Erythroblast (primary cell): ENCODE measurements at places on chromosomes 13 and 19.

- DNase-seq, result no peak
These were observed 84.3 kb upstream of the UBL3 start for GRCh38 chr13:29934531-29935308.

DNA sequence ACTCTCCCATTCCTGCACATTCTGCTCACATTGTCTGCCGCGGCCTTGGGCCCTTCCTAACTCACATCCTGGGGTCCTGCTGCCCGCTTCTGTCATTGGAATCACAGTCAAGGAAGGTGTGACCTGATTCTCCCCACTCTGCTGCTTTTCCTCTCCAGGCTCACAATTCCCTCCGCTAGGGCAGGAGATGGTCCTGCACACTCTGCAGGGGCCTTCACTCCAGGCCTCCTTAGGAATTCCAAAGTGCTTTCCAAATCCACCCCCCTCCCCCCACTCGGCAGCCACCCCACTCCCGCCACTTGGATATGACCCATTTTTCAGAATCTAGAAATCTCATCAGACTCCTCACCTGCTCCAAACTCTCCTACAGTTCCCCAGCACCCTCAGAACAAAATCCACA lies 3.1 kb upstream of the SLC5A5 start:
- DNase-seq, result no peak

- no peak for DNase-seq
These were observed 19.7 kb downstream of the ZC3H4 start for GRCh38 chr19:47093841-47094240.

- DNase-seq, result no peak
These were observed 141.9 kb downstream of the TEX29 start for GRCh38 chr13:111462221-111462764.

DNA sequence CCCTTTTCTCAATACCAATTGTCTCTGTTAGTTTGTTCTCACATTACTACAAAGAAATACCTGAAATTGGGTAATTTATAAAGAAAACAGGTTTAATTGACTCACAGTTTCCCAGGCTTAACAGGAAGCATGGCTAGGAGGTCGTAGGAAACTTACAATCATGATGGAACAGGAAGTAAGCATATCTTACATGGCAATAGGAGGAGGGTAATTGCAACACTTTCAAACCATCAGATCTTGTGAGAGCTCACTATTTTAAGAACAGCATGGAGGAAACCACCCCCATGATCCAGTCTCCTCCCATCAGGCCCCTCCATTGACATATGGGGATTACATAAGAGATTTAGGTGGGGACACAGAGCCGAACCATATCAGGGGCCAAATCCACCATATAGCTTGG lies 1210.1 kb upstream of the SPRY2 start:
- no peak for DNase-seq

DNA sequence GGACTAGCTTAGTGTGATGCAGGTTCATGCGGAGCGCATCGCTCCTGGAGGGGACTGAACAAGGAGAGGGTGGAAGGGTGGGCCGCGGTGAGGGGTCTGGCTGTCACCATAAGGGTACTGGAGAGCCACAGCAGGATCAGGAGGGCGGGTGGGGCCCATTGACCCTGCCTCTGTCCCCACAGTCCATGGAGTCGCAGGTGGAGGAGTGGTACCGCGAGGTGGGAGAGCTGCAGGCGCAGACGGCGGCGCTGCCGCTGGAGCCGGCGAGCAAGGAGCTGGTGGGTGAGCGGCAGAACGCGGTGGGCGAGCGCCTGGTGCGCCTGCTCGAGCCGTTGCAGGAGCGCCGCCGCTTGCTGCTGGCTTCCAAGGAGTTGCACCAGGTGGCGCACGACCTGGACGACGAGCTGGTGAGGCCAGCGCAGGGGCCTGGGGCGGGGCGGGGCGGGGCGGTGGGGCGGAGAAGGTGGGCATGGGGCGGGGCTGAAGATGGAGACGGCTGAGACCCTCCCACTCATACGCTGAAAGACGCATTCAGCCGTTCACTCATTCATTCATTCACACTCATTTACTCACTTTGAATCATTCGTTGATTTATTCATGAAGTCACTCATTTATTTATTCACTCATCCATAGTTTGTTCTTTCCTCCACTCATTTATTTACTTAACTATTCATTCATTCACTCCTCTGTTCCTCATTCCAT lies 27.5 kb upstream of the SHKBP1 start:
- peak; percentile 66 for DNase-seq

- no peak for DNase-seq
These were observed 1.2 kb downstream of the CD70 start for GRCh38 chr19:6589711-6590257.

DNA sequence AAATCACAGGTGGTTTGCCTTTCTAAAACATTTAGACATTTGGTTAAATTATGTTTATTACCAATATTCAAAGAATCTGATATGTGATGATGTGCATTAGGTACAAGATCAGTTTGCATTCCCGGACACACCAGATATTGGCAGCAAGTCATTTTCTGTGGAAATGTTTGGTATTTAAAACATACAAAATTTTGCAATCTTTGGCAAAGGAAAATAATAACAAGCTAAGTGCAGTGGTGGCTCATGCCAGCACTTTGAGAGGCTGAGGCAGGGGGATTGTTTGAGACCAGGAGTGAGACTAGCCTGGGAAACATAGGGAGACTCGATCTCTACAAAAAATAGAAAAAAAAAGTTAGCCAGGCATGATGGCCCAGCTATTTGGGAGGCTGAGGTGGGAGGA lies 29.1 kb upstream of the TSC22D1 start:
- no peak for DNase-seq

GRCh38 chr19:10052602-10053360 lies 33.3 kb upstream of the SHFL start:
- no peak for DNase-seq

- no peak for DNase-seq
These were observed 7.5 kb upstream of the MPV17L2 start for GRCh38 chr19:18185538-18185937.

DNA sequence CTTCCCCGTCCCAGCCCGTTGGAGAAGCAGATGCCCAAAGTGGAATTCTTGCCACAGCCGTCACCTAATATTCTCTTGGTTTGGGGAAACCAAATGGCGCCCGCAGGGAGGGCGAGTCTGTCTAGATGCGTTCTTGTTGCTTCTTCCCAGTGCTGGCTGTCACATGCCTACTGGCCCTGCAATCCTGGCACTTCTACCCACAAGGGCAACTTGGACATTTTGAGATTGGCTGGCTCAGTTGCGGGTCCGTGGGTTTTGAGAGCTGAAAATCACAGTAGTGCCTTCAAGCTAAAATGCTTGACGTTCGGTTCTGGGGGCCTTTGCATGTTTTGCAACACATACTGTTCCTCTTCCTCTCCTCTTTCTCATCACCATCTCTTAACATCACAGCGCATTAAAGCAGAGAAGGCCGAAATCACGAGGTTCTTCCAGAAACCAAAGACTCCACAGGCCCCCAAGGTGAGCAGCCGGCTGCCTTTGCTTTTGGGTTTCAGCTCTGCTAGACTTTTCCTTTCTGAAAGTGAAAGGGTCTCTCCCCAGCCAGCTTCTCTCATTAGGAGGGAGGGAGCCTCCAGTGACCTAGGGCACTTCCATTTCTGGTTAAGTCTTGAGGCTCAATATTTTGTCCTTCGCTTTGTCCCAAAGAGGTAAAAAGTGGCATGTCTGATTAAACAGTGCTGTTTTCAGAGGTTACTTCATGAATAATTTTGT lies 21.1 kb downstream of the CHAF1A start:
- DNase-seq, result no peak

DNA sequence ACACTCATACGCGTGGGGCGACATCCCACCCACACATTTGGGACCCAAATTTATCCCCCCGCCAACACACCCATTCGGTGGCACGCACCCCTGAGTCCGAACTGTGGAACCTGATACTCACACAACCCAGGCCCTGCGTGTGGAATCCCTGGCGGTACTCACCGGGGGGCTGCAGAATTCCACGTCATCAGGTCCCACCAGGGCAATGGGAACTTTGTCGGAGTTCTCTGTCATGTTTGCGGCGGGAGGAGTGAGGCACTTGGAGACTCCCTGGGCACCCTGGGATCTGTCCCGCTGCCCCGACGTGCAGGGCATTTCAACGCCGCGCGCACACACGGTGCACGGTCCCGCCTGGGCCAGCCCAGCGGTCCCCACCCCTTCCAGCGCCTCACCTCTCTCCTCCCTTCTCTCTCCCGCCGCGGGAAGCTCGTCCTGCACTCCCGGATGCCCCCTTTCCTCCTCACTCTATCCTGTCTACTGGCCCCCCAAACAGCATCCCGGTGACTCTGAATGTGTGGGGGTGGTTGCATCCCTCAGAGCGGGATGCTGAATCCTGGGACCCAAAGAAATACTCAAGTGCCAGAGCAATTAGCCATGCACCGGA lies at the start of gene CNMD:
CNMD (minus strand) TSS at position 353 of the 604 bp plus-strand sequence; CDS start at position 234, 119 bp downstream.
- DNase-seq, result no peak

- DNase-seq, result no peak
These were observed 1.8 kb downstream of the PIP5K1C start for GRCh38 chr19:3698386-3698950.

DNA sequence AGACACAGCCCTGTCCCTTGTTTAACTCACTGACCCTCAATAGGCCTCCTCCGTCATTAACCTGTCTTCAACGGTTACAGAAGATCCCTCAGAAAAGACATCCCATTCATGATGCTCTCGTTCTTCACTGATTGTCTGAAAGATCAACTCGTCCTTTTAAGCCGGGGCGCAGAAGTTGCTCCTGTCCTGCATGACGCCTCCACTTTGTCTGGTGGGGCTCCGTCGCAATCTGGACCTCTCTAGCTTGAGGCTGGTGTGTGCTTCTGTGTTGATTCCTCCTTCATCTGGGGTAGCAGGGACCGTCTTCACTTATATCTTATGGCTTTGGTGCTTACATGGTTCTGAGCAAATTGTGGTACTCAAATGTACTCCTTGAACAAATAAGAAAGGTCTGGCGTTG lies 766.0 kb upstream of the PCDH9 start:
- DNase-seq, result no peak

- no peak for DNase-seq
These were observed 118.9 kb upstream of the KL start for GRCh38 chr13:32897296-32897695.

- peak; percentile 62 for DNase-seq
These were observed 920 bp upstream of the TIMM13 start for GRCh38 chr19:2428321-2428690.

- DNase-seq, result no peak
These were observed 54.1 kb downstream of the PTPRS start for GRCh38 chr19:5286465-5287029.

GRCh38 chr13:41382431-41382830 lies 71.4 kb downstream of the NAA16 start:
- no peak for DNase-seq

- DNase-seq, result no peak
These were observed 1979.9 kb upstream of the PRR20A start for GRCh38 chr13:55160867-55161266.

DNA sequence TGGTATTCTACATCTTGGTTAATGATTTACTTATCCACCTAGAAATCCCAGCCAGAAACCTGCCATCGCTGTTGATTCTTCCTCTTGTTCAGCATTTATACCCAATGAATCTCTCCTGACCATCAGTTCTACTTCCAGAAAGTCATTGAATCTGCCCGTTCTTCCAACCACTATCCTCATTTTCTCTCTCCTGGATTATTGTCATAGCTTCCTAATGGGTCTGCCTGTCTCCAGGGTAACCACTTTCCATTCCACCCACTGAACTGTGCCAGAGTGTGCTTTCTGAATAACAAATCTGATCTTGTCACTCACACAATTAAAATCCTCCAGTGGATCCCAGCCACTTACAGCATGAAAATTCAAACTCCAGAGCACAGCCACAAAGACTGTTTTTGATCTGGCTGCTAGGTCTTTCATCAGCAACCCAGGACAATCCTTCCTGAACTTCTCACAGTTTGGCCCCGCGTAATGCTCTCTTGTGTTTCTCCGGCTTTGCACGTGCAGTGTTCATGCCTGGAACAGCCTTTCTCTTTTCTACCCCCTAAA lies 330.6 kb downstream of the SPRY2 start:
- DNase-seq, result no peak

- peak; percentile 93 for DNase-seq
These were observed 4.2 kb upstream of the DAND5 start for GRCh38 chr19:12965017-12965811.

- peak; percentile 96 for DNase-seq
These were observed at the start of gene GNG7 for GRCh38 chr19:2702170-2703076. Gene GNG7, minus strand, starts transcription at chr19:2702694. Its CDS starts 182,006 bp downstream, at chr19:2520688.

- no peak for DNase-seq
These were observed 6.9 kb downstream of the F10 start for GRCh38 chr13:113129480-113129879.

GRCh38 chr19:18135712-18136584 lies 17.0 kb upstream of the PIK3R2 start:
- no peak for DNase-seq

- no peak for DNase-seq
These were observed 39.3 kb downstream of the FGF9 start for GRCh38 chr13:21710163-21710562.

GRCh38 chr13:39952249-39953233 lies 297.1 kb downstream of the COG6 start:
- no peak for DNase-seq

GRCh38 chr13:37811441-37811840 lies 58.1 kb downstream of the TRPC4 start:
- DNase-seq, result no peak

GRCh38 chr13:36872621-36873020 lies 47.4 kb downstream of the SMAD9 start:
- no peak for DNase-seq

GRCh38 chr13:73168226-73168952 lies 109.6 kb downstream of the KLF5 start:
- no peak for DNase-seq

GRCh38 chr19:58553799-58554493 lies 959 bp downstream of the CHMP2A start:
- no peak for DNase-seq

- no peak for DNase-seq
These were observed 424.9 kb downstream of the PCDH17 start for GRCh38 chr13:58056426-58056825.

- DNase-seq, result no peak
These were observed 101.8 kb downstream of the NUFIP1 start for GRCh38 chr13:44887515-44887914.

- no peak for DNase-seq
These were observed 165.4 kb downstream of the FLT1 start for GRCh38 chr13:28329395-28330158.

GRCh38 chr19:36838784-36839324 lies 667 bp upstream of the ZNF790 start:
- no peak for DNase-seq

- DNase-seq, result no peak
These were observed 517.8 kb upstream of the SLITRK5 start for GRCh38 chr13:87153371-87153770.
